ENCODE measurements at places on chromosomes 3 and 15.

GRCh38 chr15:87243474-87243873, 1013.1 kb downstream of the NTRK3 start:
- DNase-seq, result no peak

DNA sequence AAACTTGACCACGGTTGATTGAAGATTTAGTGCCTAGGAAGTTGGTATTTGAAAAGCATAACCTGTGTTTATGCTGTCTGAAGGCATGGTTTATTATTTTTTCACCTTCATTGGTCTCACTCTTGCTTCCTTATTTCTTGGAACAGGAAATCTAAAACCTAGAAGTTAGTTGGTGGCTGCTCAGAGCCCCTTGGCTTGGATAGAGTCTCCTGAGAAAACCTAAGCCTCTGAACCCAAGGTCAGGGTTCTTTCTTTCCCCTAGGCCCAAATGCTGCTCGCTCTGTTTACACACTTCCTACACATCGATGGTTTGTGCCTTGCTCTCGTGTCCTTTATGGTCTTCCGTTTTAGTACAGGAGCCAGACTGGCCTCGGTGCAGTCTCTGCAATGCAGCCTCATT, 82.2 kb downstream of the TRAK1 start:
- DNase-seq, result no peak

GRCh38 chr3:102544741-102545140, 109.9 kb downstream of the ZPLD1 start:
- no peak for DNase-seq

DNA sequence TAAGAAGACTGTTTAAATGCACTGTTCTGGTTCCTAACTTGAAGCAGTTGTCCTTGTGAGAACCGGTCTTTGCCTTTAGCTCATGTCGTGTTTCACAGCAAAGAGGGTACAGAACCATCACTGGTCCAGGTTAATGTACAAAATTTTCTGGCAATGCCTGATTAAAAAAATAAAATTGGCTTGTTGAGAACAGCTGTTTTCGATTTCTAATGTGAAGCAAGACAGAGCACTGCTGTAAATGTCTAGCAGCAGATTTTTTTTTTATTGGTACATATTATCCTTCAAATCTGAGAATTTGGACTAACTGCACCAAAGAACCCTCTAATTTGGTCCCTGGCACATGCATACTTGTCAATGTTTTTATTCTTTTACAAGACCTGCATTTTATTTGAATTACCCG, 103.3 kb downstream of the STT3B start:
- no peak for DNase-seq

- DNase-seq, result no peak
Measured at GRCh38 chr3:54746722-54747121, 181.1 kb downstream of the LRTM1 start.

- DNase-seq, result peak; percentile 74
Measured at GRCh38 chr3:129018751-129019150, 17.6 kb downstream of the EFCC1 start.

- no peak for DNase-seq
Measured at GRCh38 chr3:181756645-181757297, 45.0 kb downstream of the SOX2 start.

DNA sequence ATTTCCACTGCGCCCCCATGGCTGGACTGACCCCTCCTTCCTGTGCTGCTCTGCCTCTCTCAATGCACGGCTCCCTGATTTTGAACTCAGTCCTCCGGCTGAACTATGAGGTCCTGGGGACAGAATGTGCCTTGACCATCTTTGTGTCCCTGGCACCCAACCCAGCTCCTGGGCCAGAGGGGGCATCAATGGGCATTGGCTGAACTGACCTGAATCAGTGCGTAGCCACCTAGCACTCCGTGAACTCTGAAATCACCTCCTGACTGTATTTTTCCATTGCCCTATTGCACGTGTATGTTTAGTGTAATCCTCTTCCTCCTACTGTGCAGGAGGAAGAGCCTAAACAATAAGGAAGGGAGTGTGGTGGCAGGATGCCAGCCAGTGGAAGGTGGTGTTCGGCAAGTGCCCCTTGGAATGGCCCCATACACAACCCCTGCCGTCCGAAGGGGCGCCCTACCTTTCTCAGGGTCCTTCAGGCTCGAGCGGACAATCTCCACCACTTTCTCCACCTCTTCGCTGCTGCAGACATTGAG, 33.5 kb downstream of the BDH1 start:
- DNase-seq, result no peak

GRCh38 chr15:47548986-47549385, 168.3 kb upstream of the SEMA6D start:
- DNase-seq, result no peak

DNA sequence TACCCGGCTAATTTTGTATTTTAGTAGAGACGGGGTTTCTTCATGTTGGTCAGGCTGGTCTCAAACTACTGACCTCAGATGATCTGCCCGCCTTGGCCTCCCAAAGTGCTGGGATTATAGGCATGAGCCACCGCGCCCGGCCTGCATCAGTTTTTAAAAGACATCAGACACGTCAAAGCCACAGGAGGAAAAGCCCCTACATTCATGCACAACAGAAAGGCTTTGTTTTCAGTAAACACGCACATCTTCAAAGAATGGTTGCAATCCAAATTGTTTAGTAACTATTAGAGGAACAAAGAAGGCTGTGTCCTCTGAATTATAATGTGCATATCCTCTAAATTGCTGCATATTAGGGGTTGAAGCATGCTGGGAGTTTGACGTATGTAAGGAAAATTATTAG, 53.3 kb downstream of the BTD start:
- no peak for DNase-seq

- DNase-seq, result no peak
Measured at GRCh38 chr3:124950026-124950425, 15.5 kb upstream of the MUC13 start.

- peak; percentile 82 for DNase-seq
Measured at GRCh38 chr3:9862391-9863057, 17.5 kb downstream of the CIDEC start.

DNA sequence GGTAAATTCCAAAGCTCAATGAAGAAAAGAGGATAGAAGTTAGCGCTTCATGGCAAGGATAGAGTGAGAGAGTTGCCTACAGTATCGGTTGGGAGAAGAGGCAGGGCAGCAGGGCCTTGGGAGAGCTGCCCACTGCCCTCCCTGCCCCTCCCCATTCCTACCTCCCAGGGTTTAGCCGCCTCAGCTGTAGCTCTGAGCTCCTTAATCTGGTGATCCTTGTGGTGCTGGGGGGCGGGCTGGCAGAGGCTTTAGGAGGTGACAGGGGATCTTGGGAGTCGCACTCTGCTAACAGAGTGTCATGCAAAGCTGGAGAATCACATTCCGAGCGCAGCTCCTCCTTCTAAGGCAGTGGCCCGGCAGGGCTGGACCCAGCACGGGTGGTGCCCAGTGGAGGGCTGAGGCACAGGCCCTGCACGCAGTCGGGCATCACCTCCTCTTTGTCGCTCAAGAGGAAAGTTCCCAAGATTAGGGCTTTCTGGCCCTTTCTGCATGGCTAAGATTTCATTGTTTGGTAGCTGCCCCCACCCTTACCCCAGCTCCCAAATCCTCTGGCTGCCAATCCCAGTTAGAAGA, 57.1 kb upstream of the POLG start:
- DNase-seq, result peak; percentile 51

GRCh38 chr15:58329211-58329610, 102.6 kb upstream of the LIPC start:
- no peak for DNase-seq

GRCh38 chr3:31704156-31704555, 171.4 kb downstream of the STT3B start:
- no peak for DNase-seq

DNA sequence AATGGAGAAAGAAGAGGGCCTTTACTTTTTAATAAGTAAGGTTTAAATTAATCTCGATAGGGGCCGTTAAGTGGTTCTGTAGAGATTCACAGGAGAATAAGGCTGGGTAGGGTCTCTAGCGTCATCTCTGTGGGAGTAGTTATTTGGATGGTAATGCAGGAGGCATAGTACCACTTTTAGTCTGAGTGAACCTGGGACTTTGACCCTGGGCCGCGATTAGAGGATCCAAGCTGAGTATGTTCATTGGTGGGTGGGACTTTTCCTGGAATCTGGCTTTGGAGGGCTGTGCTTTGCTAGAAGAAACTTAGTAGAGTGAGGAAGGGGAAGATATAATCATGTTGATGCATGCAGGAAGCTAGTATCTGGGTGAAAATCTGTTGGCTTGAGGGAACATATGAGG, 4.0 kb downstream of the LPP start:
- DNase-seq, result no peak

DNA sequence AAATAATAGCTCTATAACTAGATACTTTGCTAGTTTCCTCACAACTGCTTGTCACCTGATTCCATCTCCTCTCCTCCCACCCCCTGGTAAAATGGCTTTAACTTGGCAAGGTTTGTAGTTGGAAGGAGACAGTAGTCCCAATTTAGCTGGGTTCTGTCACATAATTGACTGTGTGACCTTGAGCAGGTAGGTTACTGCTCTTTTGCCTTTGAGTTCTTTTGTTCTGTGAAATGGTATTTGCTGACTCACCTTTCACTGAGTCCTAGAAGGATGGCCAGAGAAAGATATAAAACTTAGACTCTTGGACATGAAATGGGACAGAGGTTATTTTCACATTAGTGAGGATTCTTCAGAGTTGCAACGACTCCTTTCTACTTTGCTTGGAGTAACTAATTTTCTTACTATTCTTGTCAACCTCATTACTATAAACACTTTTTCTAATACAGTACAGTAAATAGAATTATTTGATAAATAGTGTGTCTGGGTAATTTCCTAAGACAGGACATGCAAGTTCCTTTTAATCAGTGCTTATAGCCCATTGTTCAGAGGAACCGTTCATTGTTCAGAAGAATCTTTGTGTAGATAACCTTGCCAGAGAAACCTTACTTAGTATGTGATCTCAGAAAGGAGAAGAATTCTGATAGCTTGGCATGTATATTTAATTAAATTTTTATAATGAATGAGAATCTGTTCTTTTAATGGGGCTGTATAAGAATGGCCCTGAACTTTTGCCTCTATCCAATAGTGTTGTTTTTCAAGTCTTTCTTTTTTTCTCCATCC, 14.3 kb downstream of the AKAP13 start:
- DNase-seq, result no peak

DNA sequence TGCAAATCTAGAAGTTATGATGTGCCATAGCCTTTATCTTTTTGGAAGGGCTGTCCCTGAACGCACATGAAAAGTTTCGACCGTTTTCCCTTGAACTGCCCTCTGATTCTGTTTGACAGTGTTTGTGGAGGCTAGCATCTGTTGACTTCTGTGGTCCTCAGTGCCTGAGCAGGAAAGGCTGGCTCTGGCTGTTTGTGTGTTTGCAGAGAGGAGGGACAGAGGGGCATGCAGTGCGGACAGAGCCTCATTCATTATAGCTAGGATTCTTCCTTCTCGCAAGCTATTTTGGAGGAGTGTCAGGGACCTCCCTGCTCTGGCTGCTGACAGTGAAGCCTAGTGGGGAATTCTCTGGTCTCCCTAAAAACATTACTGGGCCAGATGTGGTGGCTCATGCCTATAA, 64.5 kb downstream of the CDAN1 start:
- DNase-seq, result no peak

- no peak for DNase-seq
Measured at GRCh38 chr15:56344336-56344735, 20.9 kb upstream of the TEX9 start.

- no peak for DNase-seq
Measured at GRCh38 chr15:39670687-39671086, 89.8 kb downstream of the THBS1 start.

DNA sequence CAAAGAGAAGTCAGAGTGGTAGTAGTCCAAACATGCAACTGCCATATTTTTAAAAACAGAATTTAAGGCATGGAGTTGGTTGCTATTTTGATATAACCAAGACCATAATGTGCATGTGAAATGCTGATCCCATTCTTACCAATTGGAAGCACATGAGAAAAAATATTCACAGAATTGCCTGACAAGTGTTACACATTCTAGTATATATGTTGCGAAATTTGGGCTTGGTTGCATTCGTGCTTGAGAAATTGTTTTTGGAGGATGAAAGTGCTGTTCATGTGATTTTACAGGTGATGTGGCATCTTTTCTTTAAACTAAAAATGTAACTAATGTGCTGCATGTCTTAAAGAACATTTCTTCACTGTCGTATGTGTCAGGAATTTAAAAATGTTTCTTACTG, 199.7 kb downstream of the CHL1 start:
- no peak for DNase-seq

DNA sequence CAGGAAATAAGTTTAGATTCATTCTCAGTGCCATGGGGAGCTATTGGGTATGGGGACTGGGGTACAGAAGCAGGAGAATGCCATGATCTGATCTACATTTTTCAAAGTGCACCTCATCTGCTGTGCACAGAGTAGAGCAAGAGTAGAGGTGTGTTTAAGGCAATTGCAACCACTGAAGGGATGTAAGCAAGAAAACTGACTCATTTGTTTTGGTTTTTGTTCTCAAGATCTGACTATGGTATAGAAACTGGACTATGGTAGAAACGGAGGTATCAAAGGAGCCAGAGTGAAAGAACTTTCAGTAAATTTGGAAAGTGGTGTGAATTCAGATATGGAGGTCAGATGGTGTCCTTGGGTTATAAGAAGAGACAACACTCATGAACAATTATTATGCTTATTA, 86.2 kb upstream of the CMSS1 start:
- DNase-seq, result no peak

DNA sequence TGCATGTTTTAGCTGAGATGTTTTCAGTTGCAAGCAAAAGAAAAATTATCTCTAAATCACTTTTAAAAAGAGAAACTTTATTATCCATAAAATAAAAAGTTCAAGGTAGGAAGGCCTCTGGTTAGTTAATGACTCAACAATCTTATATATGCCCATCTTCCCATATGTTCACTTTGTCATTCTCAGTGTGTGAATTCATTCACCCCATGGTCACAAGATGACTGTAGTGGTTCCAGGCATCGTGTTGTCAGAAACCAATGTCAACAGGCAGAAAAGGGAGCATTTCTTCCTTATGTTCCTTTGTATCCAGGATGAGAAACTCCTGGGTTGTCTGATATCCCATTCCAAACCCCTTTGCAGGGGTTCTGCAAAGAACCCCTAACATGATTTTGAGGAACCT, 119.9 kb upstream of the RAP2B start:
- DNase-seq, result no peak

DNA sequence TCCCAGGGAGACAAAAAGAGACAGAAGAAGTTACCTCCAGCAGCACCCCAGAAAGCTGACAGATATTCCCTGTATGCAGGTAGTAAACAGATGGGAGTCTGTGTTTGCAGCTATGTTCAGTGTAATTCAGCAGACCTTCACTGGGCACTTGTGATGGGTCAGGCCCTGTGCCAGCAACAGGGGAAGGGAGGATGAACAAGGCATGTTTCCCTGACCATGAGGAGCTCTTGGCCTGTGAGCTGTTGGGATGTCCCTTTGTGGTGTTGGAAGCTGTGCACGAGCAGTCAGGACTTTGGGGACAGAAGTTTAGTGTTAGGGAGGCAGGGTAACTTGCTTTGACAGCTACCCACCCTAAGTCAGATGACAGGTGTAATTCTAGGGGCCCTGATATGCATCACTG, 106.0 kb upstream of the TRIM42 start:
- DNase-seq, result no peak

DNA sequence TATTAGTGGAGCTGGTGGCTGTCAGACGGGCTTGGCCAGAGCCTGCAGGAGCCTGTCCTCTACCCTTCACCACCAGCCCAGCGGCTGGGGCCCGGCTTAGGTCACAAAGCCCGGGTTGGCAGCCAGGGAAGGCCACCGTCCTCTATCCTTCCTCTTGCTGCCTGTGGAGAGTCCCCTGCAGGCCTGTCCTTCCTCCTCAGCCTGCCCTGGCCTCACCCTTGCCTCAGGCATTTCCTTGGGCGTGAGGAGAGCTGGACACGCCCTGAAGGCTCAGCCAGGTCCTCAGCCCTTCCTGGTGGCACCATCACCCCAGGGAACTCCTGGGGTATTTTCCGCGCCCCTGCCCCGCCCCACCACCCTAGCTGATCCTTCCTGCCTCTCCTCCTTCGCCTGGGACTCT, 7.7 kb downstream of the CHAC1 start:
- no peak for DNase-seq
